ENCODE measurements at places on chromosomes 1 and 21.

- no peak for DNase-seq
Observed at GRCh38 chr21:45989355-45990048, 7.9 kb downstream of the COL6A1 start.

DNA sequence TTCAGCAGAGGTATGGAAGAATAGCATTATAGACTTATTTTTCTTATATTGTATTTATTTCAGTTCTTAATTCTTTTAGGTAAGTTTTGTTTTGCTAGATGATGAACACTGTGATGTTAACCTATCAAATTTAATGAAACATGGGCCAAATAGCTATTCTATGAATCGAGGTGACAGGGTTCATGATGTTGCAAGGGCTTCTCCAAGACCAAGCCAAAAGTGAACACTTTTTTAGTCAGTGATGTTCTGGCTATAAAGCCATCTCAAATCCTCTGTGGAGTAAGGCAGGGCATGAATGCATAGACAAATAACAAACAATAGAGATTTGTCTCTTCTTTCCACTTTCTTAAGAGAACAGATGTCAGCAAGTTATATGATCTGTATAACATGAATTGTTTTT is 26.7 kb downstream of the C1orf146 start:
- no peak for DNase-seq

DNA sequence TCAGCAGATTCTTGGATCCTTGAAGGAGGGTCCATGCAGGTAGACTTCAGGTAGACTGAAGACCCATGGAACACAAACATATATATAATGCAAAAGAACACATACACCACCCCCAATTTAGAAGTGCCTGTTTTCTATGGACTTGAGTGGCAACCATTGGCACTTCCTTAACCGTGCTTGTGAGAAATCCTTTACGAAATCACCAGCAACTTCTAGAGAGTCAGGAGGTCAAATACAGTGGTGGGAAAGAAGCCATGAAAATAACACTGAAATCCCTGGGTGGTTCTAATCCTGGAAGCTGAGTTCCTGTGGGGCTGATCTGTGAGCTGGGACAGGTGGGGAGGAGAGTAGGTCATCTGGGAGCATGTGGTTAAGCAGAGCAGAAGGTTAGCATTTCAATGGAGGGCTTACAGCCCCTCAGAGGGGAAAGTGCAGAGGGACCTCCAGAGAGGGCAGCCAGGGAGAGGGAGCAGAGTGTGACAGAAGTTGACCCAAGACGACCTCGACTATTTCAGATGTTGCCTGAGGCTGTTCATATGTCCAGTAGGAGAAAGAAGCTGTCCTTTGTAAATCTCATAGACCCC is 13.0 kb upstream of the IL10 start:
- no peak for DNase-seq

DNA sequence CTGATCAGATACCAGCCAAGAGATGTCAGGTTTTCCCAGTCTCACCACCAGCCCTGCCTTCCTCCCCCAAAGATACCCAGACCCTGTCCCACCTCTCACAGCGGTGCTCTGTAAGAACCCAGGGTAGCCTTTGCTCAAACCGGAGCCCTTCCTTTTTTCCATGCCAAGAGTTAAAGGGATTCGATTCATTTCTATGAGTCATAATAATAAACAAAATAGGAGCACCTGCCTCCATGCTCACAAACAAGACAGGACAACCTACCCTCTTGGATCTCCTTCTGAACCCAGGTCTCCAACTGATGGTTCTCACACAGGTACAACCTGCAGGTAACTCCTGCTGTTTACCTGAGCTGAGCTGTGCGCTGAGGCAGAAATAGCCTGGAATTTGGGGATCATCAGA is 5.9 kb upstream of the ATP1A2 start:
- DNase-seq: no peak

- no peak for DNase-seq
Observed at GRCh38 chr1:242854466-242854865, 330.0 kb upstream of the PLD5 start.

DNA sequence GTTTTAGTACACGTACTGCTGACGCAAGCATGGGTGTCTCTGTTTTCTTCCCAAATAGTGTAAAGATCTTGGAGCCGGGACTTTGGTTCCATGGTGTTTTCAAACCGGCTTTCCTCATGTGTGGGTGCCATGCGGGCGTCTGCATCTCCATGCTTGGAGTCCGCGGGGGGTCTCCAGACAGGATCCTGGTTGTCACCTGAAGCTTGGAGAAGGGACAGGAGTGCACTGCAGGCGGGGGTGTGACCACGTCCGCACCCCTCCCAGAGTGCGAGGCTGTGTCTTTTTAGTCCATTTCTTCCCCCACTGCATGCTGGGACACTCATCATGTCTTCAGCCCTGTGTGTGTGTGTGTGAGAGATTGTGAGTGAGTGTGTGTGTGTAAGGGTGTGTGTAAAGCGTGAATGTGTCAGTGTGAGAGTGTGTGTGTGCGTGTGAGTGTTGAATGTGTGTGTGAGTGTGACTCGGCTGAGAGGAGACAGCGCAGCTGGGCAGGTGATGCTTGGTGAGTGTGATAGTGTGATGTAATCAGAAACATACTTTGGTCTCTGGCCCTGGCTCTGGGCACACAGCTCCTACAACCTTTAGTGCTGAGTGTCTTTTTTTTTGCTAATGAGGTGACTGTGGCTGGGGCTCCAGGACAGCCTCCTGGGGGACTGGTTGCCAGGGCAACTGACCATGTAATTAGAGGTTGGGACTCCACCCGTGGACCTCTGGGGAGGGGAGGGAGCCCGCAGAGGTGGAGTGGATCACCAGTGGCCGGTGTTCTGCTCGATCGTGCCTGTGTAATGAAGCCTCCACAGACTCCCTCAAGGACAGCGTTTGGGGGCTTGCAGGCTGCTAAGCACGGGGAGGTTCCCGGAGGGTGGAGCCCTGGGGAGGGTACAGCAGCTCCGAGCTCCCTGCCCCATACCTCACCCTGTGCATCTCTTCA is 55.1 kb downstream of the AGPAT3 start:
- no peak for DNase-seq

- DNase-seq: no peak
Observed at GRCh38 chr1:244154508-244154871, 103.4 kb downstream of the ZBTB18 start.

- no peak for DNase-seq
Observed at GRCh38 chr1:151494741-151495281, 16.4 kb upstream of the CGN start.

DNA sequence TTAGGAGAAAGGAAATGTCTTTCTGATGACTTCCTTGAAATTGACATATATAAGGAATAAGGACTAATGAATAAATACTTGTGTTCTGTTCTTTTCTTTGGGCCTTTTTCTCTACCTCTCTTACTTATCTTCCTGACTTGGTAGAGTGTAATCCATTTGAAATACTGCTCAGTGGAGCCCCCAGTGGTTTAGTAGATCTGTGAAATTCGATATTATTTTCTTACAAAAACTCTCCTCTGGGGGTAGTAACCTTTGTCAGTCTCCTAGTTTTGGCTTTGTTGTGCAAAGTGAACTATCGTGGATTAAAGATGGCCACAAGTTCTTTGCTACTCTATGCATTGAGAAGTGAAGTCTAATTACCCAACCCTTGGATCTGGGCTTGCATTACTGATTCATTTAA is 48.8 kb downstream of the DUSP10 start:
- no peak for DNase-seq

- DNase-seq: no peak
Observed at GRCh38 chr1:26156285-26157038, 2.4 kb upstream of the FAM110D start.

- no peak for DNase-seq
Observed at GRCh38 chr1:61753998-61754508, 11.8 kb downstream of the PATJ start.

GRCh38 chr21:37619464-37619974 is 252.9 kb downstream of the DYRK1A start:
- no peak for DNase-seq

DNA sequence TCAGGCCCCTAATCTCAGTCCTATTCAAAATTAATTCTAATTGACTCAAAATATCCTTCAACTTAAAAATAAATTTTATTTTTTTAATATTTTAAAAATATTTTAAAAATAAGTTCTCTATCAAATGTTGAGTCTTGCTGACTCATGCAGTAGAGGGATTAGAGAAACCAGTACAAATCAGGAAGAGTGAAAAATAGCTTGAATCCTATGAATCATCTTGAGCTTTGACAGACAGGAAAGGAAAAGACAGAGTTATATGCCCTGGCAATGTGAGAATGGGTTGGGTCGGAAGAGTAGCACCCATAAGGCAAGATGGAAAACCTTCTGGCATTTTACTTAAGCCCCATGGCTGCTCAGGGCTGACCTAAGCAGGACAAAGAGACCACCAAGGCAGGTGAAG is 346.6 kb upstream of the RUNX1 start:
- DNase-seq: no peak

DNA sequence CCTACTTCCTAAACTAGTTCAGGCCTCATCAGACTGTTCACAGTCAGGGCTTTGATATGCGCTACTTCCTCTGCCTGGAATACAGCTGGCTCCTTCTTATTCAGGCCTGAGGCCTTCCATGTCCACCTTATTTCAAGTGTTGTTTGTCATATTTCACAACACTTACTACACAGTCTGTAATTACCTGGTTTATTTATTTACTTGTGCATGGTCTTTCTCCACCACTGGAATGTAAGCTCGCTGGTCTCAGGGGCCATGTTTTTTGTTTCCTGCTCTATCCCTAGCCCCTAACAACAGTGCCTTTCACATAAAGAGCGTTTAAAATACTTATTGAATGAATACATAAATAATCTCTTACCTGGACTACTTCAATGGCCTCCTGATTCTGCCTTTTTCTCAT is 4.6 kb upstream of the SRSF4 start:
- no peak for DNase-seq

DNA sequence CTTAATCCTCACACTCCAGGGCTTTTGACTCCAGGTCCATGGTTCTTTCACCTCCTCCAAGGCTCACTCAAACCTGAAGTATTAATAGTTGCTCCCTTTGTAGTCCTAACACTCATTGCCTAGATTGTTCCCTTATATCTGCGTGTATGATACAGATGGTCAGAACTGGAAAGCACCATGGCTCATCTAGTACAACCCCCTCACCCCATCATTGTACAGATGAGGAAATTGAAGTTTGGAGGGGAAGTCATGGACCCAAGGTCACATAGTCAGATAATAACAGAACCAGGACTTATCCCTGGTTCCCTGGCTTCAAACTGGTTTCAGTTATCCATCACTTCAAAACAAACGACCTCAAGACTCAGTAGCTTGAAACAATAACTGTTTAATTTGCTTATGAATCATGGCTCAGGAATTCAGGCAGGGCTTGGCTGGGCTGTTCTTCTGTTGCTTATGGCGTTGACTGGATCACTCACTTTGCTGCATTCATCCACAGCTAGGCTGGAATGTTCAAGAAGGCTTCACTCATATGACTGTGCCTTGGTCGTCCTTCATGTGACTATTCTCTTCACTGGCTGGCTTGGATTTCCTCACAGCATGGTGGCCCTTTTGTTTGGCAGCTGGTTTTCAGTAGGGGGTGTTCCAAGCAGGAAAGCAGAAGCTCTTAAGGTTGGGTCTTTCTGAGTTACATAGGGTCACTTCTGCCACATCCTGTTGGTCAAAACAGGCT is 5.0 kb downstream of the NOS1AP start:
- no peak for DNase-seq

DNA sequence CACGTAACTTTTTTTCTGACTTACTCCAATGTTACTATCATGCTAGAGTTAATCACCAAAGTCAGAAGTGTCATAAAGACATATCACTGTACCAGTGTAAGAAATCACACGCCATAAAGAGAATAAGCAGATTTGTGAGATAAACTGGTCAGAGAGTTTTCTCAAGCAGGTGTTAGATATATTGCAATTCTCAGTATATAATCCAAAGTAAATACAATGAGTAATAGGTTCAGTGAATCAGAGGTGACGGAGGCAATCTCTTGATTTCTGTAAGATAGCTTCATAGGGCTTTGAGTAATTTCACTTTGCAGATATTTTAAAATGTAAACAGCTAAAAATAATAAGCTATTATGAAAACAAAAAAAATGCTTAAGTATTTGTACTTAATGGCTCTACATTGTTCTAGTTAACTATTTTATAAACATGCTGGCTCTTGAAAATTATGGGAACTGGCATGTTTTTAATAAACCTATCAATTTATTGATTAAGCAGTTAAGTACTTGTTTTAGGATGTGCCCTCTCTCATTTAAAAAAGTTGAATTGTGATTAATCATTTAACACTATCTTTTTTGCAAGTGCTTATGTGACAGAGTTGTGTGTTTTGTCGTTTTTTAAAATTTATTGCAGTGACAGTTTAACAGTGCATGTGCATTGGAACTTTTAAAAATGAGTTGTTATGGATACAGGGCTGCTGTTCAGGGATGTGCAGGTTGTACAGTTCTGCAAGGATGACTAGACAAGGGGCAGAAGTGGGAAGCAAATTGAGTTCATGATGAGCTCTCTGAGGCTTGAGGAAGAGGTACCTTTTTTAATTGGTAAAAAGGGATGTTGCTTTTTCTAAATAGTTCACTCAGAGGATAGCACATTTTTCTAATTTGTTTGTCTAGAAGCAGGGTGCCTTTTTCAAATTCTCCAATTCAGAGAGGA is 119.1 kb downstream of the USP25 start:
- DNase-seq: no peak

DNA sequence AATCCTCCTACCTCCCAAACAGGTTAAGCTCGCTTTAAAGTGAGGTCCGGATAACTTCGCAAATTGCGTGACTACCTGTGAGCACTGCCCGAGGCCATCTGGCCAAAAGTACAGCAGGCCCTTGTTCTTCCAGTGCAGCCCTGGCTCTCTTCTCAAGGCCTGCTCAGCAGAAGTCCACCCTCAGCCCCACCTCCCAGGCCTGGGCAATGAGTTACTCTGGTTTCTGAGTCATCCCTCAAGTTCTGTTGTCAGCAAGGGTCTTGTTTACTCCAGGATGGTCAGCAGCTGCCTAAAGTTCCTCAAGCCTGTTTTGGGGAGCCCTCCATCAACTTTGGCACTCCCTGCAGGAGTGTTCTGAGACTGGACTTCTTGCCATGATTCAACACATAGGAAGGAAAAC is 101.7 kb downstream of the BCAR3 start:
- no peak for DNase-seq

DNA sequence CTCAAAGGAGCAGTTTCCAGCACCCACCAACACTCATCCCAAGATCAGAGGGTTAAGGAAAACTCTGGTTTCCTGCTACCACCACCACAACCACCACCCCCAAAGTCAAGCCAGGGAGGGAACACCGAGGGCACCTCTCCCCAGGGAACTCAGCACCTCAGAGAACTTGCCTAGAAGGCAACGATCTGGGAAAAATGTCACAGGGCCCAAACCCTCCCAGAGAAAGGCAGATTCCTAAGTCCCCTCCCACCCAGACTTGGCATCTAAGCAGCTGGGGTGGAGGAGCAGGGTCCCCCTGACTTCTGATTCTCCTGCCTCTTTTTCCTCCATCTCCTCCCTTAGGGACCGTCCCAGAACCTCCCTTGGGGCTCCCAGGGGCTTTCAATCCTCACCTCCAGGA is 10.6 kb downstream of the KANK4 start:
- DNase-seq: no peak

DNA sequence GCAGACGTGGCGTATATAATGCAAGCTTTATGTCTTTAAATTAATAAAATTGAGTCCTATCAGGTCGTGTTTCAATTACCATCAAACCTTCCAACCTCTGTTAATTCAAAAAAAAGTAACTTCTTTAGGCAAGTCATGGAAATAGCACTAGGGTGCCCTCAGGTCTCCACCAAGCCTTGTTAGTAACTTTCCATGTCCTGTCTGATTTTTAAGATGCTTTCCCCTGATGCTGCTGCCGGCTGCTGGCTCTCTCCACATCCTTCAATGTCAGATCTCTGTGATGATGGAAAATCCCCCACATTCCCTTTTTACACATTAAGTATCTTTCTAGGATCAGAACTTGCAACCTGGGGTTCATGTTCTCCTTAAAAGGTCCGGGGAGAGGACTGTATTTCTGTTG is 3.0 kb downstream of the ERG start:
- DNase-seq: no peak

GRCh38 chr1:180182643-180183311 is 28.1 kb downstream of the QSOX1 start:
- DNase-seq: no peak
